ENCODE measurements at places on chromosomes 1 and 21.

GRCh38 chr1:100145116-100145515 is 12.2 kb downstream of the TRMT13 start:
- no peak for DNase-seq

- no peak for DNase-seq
Observed at GRCh38 chr1:57282411-57282810, 141.4 kb downstream of the DAB1 start.

GRCh38 chr1:246041360-246041759 is 465.7 kb downstream of the SMYD3 start:
- DNase-seq, result no peak

DNA sequence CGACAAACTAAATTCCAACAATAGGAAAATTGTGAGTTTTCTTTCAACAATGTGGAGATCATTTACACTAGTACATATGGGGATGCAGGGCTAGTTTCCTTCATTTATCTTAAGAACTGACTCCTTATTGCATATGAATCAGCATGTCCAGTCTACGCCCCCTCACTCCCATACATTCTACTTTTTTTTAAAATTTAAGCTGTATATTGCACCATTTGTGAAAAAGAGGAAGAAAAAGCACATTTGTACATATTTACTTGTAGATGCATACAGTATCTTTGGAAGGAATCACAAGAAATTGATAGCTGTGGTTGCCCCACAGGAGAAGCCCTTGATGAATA is 15.9 kb downstream of the VPS26C start:
- DNase-seq, result no peak

DNA sequence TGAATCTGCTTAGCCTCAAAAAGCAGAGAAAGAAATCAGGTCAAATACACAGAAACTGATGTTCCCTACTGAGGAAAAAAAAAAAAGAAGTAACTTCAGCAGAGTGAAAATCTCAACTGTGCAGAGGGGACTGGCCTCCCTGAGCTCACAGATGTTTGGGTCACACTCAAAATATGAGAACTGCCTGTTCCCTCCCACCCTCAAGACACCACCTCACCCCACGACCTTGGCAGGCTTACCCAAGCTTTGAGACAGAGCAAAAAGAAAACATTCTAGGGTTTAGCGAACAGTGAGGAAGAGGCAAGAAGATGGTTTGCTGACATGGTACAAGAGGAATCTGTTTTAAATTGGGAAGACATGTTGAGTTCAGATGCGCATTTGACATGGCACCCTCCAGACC is 48.8 kb downstream of the NID1 start:
- DNase-seq, result no peak

- DNase-seq, result peak; percentile 83
Observed at GRCh38 chr21:26659182-26659581, 86.1 kb upstream of the CYYR1 start.

DNA sequence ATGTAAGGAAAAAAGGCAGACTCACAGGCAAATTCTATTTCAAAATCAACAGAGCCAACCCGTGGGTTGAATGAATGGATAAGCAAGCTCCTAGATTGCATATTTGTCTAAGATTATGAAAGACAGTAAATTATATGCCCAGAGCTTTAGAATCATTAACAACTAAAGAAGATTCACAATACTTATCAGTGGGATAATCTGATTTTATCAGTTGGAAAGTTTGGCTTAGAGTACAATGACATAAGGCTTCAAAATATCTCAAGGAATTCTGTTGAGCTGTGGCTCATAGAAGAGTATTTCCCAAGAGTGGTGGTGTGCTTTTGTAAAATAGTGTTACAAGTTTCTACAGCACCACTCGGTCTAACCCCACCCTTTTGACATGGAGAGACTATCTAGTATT is 85.5 kb downstream of the ADAMTS1 start:
- DNase-seq, result no peak

- no peak for DNase-seq
Observed at GRCh38 chr1:156975084-156975483, 54.7 kb downstream of the LRRC71 start.

DNA sequence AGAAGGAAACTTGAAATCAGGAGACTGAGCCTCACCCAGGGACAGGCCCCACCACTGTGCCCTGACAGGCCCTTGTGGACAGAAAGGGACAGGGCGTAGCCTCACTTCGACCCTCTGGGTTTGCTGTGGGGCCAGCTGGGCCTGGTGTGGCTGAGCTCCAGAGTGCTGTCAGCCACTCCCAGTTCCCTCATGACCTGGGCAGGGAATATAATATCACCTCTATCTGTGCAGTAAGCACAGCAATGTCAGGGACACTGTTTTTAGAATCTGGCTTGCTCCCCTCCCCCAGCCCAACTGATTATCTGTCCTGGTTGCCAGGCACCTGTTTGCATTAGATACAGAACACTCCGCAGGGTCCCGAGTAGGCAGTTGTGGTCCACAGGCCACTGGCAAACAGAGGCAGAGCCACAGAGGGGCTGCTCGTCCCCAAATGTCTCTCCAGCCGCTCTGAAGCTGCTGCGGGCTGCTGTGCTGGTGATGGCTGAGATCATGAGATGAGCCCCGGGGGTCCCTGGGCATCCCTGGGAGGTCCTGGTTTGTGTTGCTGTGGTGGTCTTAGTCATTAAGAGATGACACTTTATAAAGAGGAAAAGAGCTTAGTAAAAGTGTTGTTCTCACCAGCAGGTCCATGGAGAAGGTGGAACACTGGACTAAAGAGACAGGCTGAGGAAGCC is 51.6 kb downstream of the ETS2 start:
- no peak for DNase-seq

GRCh38 chr1:163820766-163821165 is 499.0 kb downstream of the NUF2 start:
- DNase-seq, result no peak

DNA sequence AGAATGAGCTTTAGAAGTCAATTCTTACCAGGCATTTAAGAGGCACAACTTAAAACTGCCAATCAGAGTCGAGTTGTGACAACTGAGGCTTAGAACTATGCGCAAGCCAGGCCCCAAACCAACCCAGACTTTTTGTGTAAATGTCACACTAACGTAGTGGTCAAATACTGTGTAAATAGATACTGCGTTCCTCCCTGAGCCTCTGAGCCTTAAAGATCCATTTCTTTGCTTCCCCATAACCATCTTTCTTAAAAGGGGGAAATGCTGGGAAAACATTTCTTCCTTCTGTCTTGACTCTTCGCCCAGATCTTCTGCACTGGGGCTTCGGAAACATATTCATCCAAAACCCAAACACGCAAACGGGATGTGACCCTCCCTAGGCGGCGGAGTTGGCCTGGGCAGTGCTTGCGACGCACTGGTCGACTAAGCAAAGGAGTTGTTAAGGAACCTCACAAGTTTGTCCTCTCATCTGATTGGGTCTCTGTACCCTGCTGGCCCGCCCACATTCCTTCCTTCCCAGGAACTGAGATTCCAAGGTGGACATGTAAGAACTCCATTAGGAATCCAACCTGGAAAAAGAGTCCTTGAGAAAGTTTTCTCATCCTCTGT is 2.6 kb downstream of the ADAMTS5 start:
- DNase-seq, result no peak

GRCh38 chr1:39372105-39372504 is 119.3 kb upstream of the BMP8A start:
- DNase-seq, result no peak

- no peak for DNase-seq
Observed at GRCh38 chr1:234955107-234955731, 173.4 kb downstream of the TOMM20 start.

DNA sequence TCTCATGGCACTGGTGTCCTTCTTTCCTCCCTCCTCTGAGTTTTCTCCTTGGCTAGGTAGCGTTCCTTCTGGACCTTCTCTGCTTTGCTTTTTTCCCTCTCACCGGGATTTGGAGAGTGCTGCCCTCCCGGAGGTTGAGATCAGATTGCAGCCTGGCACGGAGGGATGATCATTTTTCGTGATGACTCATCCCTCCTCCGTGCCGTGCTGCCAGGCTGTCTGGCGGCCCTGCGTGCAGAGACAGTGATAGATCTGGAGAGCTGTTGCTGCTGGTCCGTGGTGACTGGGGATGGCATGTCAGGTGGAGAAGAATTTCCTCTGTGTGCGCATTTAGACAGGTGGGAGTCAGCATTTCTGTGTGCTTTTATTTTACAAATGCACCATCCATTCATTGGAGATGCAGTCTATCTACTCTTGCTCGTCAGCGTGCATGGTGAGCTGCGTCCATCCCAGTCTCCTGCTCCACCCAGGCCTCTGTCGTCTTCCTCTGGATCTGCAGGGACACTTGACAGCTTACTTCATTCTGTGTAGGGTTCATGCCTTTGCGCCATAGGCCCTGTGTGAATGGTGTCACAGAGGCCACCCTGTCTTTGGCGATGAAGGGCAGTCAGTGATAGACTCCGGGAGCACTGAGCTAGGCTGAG is 104.4 kb downstream of the PCBP3 start:
- peak; percentile 95 for DNase-seq

- DNase-seq, result no peak
Observed at GRCh38 chr1:222023025-222023424, 281.1 kb upstream of the DUSP10 start.

GRCh38 chr1:59565611-59566410 is 248.9 kb upstream of the HOOK1 start:
- no peak for DNase-seq

DNA sequence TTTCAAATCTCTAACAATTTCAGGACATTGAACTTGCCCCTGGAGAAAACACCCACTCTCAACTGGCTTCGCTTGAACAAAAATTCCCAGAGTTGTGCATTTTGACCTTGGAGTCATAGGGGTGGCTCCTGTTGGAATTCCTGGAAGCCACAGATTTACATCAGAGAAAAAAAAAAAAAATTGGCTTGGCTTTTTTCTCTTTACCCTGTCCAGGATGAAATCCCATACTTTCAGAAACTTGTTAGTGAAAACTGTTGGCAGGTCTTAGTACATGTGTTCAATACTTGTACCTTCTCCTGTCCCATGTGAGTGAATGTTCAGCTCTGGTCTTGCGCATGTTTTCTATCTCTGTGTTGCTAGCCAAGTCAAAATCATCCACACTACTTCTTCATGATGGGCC is 228.8 kb downstream of the TGFB2 start:
- no peak for DNase-seq

Data from NCI-H2171 treated with DMSO at 0.1 percent for 48 hours (cell line).